ENCODE measurements at places on chromosomes 4 and X.

DNA sequence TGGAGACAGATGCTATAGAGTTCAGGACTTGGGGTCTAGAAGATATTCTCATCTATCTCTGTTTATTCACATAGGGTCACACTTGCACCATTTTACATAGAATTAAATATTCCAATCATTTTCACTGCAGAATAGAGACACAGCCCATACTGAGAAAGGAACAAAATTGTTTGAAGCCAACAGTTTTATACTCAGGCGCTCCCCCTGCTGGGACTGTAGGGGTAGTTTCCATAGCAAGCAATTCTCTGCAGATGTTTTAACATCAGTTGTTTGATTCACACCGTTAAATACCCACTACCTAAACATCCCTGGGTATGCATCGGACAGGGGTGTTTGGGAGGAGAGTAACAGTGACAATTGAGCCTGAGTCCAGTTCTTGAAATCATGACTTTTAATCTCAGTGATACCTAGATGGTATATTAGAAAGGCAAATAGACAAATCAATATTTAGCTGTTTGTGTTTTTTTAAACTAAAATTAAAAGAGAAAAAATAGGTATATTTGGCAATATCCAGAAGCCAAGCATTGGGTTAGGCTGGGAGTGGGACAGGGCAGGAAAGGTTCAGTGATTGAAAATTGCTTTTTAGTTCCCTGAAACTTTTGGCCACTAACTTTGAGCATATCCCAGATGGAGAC lies 33.8 kb downstream of the LONRF3 start:
- peak; percentile 18 for DNase-seq

- no peak for DNase-seq
Measured at GRCh38 chr4:77043507-77044136, 32.2 kb downstream of the CCNI start.

DNA sequence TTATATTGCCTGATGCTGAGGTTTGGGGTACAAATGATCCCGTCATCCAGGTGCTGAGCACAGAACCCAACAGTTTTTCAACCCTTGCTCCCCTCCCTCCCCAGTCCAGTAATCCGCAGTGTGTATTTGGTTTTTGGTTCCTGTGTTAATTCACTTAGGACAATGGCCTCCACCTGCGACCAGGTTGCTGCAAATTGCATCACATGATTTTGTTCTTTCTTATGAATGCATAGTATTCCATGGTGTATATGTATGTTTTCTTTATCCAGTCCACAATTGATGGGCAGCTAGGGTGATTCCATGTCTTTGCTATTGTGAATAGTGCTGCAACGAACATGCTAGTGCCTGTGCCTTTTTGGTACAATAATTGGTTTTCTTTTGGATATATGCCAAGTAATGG lies 25.4 kb downstream of the GABRQ start:
- DNase-seq, result no peak

GRCh38 chr4:14977830-14978229 lies 24.5 kb upstream of the CPEB2 start:
- DNase-seq, result no peak

GRCh38 chr4:126264839-126265238 lies 950.1 kb downstream of the FAT4 start:
- DNase-seq, result no peak

DNA sequence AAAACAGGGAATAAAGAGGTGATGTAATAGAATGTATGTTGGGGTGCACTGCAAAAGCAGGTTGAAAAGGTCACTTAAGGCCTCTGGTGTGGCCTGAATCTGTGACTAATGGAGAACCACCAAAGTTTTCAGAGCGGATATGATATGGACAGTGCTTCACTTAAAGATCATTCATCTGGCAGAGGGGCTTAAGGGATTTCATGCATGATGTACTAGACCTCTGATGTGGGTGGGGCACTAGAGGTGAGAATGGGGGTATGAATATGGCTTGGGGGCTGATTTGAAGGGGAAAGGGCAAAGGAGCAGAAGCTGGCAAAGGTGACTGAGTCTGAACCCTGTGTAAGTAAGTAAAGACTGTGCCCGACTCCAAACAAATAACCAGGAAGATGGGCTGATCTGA lies 62.4 kb upstream of the MCF2 start:
- DNase-seq, result no peak

DNA sequence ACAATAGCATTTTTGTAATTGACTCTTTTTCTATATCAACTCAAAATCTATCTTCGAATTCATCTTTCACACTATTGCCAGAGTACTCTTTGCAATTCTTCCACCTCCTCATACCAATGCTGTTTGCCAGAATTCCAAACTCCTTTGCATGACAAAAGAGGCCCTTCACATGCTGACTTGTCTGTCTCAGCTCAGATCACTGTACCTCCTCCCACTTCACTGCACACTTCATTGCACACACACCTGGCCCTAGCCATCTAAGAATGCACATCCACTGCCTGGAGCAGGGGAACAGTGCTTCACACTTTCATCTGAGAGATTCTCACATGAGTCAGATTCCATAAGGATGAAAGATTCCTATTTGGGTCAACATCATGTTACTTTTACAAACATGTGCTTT lies 56.5 kb downstream of the PRDM5 start:
- no peak for DNase-seq
